ENCODE measurements at places on chromosomes 1 and 21.

DNA sequence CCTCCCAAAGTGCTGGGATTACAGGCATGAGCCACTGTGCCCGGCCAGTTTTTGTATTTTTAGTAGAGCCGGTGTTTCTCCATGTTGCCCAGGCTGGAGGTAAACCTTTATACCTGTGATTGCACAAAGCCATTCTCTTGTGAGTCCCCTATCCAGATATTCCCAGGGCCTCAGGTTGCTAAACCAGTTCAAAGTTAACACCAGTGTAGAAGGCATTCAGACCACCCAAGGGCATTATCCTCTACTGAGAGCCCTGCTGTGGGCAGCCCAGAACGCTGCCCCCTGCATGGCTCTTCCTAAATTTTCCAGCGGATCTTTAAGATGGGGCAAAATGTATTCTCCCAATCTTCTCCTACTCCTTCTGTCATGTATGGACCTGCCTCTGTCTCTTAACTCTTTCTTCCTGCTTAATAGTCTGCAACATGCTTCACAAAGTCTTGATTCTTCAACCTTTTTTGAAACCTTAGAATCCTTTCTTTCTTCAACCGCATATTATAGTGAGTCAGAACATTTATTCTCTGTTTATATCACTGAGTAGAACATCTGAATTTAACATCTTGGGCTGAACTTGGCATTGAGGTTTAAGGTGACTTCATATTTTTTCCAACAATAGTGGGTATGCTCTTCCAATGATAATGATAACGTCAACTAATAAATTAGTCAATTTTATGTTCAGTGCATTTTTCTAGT is 36.0 kb downstream of the UBE4B start:
- DNase-seq: no peak

DNA sequence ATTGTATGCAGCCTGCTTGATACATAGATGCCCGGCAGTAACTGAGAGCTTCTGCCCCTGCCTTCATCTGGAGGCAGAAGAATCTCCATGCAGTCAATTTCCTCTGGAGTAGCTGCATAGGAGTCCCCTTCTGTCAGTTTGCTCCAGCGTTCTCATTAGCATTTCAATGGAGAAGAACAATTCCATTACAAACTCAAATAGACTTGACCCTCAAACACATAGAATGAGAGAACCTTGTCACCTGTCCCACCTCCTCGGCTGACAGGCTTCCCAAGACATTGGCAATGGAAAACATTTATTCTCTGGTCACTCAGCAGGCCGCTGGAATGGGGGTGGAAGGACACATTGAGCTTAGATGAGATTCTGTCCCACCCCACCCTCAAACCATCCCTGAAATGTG is 45.6 kb upstream of the TMEM51 start:
- DNase-seq: no peak

DNA sequence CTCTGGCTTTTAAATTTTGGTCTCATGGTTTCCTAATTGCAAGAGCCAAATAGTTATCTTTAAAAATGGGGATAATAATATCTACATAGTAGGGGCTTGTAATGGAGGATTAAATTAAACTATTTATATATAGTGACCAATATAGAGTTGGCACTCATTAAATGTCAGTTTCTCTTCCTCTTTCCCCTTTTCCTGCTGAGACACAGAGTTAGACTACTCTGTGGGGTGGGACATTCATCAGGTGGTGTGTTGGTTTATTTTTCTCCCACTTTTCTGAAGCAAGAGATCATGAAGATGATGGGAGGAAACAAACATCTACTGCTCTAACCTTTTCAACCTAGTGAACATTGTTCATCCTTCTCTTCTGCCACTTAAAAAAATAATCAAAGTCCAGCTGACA is 17.3 kb upstream of the RAP1A start:
- DNase-seq: no peak

DNA sequence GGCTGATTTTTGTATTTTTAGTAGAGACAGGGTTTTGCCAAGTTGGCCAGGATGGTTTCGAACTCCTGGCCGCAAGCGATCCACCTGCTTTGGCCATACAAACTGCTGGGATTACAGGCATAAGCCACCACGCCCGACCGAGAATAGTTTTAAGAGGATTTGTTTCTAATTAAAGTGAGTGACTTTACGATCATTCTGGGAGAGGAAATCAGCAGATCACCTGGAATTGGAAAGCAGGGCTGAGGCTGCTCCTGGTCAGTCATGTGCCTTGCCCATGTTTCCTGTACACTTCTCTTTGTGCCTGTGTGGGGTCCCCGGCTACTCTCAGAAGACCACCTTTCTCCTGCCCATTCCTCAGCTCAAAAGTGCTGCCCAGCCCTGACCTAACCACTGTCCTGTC is 33.9 kb downstream of the ZBTB8B start:
- no peak for DNase-seq

DNA sequence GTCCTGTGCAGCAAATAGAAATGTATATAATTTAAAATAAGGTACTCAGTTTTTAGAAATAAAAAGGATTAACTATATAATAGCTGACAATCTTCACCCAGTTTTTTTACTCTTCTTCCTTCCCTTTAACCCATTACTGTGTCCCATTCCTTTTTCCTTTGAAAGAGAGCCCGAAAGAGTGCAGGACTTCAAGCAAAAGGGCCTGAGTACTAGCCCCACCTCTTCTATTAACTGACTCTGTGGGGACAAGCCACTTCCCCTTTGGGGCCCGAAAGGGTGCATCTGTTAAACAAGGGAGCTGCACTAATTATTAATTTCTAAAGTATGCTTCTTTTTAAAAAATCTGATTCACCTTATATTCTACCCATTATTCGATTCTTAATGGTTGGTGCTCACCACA is 3.3 kb downstream of the USP24 start:
- no peak for DNase-seq

GRCh38 chr1:86616871-86617270 is 70.0 kb downstream of the CLCA4 start:
- no peak for DNase-seq

DNA sequence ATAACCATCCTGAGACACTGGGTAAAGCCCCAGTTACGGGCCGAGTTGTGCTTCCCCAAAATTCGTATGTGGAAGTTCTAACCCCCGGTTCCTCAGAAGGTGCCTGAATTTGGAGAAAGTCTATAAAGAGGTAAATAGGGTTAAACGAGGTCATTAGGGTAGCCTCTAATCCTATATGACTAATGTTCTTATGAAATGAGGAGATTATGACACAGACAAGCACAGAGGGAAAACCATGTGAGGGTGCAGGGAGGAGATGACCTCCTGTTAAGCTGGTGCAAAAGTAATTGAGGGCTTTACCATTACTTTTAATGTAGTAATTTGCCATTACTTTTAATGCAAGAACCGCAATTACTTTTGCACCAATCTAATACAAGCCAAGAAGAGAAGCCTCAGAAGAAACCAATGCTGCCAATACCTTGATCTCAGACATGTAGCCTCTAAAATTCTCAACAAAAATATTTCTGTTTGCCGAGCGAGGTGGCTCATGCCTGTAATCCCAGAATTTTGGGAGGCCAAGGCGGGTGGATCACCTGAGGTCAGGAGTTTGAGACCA is 260.8 kb downstream of the GPATCH2 start:
- no peak for DNase-seq

GRCh38 chr1:54805981-54806381 is 4.9 kb upstream of the TTC22 start:
- DNase-seq: no peak

- DNase-seq: no peak
Observed at GRCh38 chr1:163768576-163768975, 446.8 kb downstream of the NUF2 start.

All from retina (tissue), 1 donor.